Dorsolateral prefrontal cortex (tissue), 122 donors: ENCODE measurements at places on chromosomes 7 and 10. TPM values are rescaled to one million over a fixed set of nuclear protein-coding genes. Genes with fewer than 3 reads are reported as not detected.

DNA sequence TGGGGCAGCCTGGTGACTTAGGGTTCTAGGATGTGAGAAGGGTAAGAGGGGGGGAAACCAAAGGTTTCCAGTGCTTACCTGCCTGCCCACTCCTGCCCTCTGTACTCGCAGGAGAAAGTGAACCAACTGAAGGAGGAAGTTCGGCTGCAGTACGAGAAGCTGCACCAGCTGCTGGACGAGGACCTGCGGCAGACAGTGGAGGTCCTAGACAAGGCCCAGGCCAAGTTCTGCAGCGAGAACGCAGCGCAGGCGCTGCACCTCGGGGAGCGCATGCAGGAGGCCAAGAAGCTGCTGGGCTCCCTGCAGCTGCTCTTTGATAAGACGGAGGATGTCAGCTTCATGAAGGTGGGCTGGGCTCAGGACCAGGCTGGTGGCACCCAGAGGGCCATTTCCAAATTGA lies 10.7 kb downstream of the TRIM8 start:
- no peak for DNase-seq

DNA sequence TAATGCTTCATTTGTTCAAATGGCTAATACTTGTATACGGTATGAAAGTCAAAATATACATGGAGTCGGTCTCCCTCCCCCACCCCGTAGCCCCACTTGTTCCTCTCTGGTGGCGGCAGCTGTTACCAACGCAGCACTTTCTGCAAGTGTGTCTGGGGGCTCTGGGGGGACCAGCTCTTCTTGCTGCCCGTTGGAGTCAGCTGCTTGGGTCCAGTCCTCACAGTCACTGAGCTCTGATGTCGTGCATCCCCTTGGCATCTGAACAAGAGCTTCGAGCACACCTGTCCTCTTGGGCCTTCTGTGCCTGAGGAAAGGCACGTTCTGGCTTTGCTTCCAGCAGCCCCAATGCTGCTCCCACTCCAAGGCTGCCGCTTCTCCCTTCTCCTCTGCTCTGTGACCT lies 493.1 kb downstream of the PLXNA4 start:
- DNase-seq = no peak

GRCh38 chr10:7400068-7400715 lies 10.6 kb downstream of the SFMBT2 start:
- no peak for DNase-seq

GRCh38 chr10:26446258-26446657 lies 8.1 kb downstream of the APBB1IP start:
- DNase-seq = no peak

DNA sequence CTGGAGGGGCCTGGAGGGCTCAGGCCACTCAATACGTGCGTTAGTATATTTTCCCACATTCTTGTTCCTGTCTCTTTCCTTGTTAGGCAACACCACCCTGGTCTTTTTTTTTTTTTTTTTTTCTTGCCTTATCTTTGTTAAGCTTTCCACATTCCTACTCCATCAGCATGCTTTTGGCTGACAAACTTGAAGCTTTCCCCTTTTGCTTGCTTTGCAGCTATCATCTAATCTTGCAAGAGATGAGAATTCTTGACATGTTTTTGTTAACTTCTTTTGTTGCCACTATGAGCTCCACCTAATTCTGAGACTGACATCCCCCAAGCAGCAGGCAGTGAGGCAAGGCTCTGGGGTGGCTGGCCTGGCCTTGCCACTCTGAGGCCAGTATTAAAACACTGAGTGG lies 52.5 kb upstream of the NRP1 start:
- DNase-seq = no peak

GRCh38 chr7:95927756-95928155 lies 155.4 kb downstream of the DYNC1I1 start:
- DNase-seq = no peak

DNA sequence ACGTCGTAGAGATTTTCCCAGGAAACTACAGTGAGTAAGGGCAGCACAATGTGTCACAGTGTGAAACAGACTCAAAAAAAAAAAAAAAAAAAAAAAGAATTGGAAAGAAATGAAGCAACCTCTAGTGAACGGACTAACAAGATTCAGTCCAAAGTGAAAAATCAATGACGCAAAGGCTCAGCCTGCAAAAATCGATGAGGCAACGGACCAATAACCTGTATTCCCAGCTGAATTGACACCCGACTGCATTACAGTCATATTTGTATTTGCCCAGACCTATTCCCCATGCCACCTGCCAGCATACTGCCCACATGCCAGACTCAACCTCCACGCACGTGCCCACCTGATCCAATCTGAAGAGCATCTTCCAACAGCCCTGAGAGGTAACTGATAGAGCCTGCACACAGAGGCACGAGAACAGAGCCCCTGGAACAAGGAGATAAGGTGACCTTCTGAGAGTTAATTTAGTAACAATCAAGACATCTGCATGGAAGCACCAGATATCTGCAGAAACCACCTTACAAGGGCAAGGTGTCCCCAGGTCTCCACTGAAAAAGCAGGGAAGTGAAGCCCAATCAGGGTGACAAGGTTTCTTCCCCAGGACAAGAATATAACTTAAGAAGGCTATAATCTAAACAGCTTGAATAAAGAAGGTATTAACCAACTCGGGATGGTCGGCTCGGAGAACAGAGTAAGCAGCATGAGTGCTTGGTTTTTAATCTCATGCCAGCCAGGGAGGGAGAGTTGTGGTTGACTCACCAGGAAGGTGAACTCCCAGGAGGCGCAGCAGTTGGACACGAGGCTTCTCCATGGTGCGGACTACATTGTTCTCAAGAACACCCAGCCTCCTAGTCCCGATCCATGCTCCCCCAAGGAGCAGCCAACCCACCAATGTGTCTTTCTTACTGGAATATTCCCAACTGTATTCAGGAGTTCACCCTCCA lies 48.5 kb downstream of the PLXNA4 start:
- no peak for DNase-seq

DNA sequence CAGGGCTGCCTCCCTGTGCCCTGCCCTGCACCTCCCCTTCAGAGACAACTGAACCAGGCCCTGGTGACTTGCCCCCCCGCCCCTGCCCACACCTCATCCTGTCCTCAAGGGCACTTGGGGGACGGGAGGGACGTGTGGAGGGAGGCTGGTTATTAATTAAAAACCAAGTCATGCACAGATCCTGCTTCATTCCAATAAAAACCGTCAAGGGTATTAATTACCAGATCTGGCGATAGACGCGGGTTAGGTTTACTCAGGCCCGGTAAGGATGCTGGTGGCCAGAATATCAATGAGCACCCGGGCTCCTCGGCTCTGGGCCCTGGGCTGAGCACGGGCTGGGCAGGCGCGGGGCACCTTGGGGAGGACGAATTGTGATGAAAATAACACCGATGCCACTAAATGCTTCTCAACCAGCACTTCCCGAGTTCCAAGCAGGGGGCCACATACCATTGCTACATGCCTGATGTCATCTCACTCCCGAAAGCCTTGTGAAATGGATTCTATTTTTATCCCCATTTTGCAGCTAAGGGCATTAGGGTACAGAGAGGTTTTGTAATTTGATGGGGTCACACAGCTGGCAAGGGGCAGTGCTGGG lies 24.5 kb upstream of the GTF2IRD1 start:
- DNase-seq = no peak

GRCh38 chr10:27752673-27753237 lies 7.1 kb upstream of the MKX start:
- DNase-seq = no peak

DNA sequence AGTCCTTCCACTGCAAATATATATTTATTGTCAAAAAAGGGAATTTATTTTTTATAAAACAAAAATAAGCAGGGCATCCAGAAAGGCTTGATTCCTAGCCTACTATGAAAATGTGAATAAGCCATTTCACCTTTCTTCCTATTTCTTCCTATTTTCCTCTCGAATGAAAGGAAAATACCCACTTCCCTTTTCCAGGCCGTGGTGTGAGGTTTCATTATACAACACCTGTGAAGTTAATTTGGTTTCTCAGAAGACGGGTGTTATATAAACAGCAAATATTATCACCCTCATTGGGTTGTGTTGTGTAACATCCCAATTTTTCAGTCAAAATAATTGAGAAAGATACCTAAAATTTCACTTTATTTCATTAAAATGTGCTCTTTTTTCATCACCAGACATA lies 214.3 kb downstream of the DGKB start:
- no peak for DNase-seq

Gene DIP2C
- 59.1 TPM for total RNA-seq
